ENCODE measurements at places on chromosomes 4 and X. TPM values are rescaled to one million over a fixed set of nuclear protein-coding genes. Genes with fewer than 3 reads are reported as not detected.

DNA sequence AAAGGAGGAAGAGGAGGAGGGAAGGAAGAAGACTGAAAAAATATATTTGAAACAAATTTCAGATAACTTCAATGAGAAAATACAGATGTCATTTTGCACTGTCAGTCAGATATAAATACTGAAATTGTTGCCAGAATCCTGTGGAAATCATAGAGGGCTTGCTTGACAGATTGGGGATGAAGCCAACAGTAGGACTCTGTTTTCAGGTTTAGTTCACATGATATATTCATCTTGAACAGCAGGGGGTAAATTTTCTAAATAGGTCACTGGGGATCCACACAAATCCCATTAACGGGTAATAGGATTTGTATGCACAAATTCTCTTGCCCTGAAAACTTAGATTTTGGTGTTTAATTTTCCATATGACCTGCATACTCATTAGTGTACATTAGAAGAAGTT lies 103.3 kb upstream of the PCDH18 start:
- no peak for DNase-seq

DNA sequence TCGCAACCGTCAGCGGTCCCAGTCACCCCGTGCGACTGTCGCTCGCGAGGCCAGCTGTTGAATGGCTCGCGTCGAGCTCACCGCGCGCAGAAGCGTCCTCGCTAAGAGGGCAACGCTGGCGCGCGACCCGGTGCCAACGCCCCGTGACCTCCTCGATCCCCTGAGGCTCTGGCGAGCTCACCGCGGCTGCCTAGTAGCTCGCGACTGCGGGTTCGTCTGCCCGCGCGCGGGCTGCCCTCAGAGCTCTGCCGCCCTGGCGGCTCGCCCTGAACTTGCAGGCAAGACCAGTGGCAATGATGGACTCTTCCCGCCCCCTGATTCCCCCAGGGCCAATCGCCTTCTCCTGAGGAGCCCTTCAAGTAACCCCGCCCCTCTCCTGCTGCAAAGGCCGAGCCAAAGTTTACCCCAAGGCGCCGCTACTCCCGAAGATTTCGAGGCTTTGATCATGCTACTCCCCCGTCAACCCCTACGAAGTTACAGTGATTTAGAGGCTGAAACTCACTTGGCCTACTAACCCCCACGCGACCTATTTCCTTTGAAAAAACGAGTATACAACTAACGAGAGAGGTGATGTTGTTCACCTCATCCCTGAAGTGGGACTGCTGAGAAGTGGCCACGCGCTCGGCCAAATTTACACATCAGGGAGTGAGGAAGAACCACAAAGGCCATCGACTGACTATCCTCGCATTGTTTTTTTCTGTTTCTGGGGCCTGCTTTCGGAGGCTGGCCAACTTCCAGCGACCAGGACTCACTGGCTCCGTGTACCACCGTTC lies 37.5 kb downstream of the PGRMC1 start:
- no peak for DNase-seq

PF4V1 gene
- not detected for total RNA-seq

GRCh38 chr4:3212391-3213105 lies 36.4 kb upstream of the MSANTD1 start:
- no peak for DNase-seq

- no peak for DNase-seq
Observed at GRCh38 chr4:165780735-165781134, 92.3 kb upstream of the TLL1 start.

ABCG2 gene
- 12.0 TPM for total RNA-seq

DNA sequence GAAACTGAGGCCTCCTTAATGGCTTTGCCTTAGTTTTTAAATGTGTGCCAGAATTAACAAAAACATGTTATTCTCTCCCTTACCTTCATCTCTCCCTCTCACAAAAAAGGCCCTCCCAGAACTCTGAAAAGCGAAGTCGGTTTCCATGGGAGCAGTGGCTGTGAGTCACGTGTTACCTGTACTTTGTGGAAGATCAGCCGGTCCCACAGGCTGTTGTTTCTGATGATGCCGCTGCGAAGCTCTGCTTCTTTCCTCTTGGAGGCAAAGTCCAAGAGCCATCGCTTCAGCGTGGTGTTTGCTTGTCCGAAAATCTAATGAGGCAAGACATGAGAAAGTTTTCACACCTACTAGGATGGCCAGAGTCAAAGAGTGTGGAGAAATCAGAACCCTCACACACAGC lies 32.5 kb upstream of the CENPU start:
- no peak for DNase-seq

DNA sequence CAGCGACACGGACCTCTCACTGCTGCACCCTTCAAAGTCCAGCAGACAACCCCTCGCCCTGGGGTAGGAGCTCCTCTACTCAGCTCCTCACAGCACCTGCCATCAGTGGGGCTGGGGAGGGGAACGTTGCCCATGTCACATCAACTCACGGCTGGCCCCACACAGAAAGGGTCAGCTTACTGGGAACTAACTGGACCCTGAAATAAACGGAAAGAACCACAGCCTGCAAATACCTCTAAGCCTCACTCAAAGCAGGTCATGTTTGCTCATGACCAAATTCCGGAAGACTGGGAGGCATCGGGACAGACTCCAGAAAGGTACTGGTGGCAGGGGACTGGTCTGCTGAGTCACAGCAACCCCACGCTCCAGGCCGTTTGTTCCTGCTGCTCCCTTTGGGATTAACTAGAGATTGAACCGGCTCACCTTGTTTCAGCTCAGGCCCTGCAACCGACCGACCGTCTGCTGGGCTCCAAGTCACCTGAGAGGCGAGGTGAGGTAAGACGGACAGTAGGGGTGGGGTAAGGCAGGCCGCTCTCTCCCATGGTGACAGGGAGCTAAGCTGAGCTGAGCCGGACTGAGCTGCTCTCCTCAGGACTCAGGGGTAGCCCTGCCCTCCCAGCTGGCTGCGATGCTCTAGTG lies 5.6 kb downstream of the G6PD start:
- no peak for DNase-seq

DNA sequence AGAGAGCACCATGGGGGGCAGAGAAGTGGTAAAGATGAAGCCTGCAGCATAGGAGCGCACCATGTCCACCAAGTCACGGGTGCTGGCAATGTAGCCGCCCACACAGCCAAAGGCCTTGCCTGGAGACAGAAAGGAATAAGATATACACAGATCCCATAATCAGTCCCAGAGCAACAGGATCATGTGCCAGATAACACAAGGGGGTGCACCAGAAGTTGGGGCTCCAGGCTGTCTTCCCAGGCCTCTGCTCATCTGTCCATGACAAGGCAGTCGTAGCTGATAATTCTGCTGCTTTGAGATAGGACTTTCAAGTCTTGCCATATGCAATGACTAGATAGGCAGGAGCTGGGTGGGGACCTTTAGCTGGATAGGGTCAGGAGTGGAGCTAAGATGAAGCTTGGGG lies 14.7 kb downstream of the APEX2 start:
- no peak for DNase-seq

DNA sequence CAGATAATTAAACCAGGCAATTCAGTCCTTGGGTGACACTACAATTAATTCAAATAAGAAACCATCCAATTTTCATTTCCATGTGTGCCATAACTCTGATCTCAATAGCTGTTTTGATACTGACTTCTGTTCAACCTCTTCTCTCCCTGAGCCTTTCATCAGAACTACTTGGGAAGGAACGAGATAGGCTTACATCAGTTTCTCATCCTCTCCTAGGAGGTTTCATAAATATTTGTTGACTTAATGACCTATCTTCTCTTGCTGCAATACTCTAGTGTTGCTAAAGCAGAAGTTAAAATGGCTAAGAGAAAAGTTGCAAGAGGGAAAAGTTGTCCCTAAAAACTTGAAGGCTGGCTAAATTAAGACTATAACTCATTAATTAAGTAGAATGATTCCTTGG lies 41.8 kb downstream of the PRKG2 start:
- DNase-seq = no peak

DNA sequence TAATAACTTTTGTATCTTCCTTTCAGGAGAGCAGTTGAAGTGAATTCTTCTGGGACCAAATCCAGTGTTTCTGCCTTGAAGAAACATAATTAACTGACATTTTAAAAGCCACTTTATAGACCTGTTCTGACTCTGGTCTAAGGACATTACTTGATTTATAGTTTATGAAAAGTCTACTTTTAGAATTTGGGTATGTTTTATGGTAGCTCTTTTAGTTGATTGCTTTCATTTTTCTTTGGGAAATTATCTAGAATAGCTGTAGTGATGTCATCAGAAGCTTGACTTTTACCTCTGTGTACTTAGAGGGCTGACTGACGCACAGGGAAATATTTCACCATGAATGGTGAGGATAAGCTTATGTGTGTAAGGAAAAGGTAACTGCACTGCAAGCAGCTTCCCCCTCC lies 131.8 kb upstream of the LIMCH1 start:
- DNase-seq = no peak

- DNase-seq = no peak
Observed at GRCh38 chr4:98026362-98026761, 116.9 kb downstream of the STPG2 start.

GRCh38 chr4:165813606-165814005 lies 59.4 kb upstream of the TLL1 start:
- no peak for DNase-seq

DNA sequence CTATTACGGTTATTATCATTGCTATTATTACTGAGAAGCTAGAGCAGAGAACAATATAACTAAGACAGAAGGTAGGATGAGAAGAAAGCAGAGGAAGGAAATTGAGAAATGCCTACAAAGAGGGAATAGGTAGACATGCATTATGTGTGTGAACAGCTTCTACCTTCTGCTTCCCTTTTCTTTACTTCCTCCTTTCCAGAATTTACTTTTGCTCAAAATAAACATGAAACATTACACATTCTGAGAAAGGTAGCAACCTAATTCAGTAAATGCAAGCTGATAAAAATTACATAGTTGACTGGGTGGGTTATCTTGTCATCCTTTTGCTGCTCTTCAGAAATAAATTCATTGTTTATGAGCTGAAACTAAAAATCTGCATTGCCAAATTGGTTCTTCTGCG lies 54.6 kb downstream of the AMOT start:
- no peak for DNase-seq

- no peak for DNase-seq
Observed at GRCh38 chrX:124769166-124769565, 422.8 kb downstream of the SH2D1A start.

DNA sequence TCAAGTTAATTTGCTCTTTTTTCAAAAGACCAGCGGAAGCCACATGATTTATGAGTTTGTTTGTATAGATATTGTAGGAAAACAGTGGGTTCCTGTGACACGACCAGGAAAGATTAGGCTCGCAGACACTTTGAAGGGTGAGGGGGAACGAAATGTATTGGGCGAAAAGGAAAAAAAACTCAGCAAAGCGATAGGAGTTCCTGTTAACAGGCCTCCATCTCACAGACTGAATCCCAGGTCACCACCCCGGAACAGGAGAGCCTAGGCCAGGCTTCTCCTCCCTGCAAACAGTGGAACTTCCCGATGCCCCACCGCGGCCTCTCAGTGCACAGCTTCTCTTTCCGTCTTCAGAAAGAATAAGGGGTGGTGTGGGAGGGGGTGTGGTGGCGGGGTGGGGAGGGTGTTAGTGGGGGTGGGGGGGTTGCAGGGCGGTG lies 181.8 kb upstream of the GPRIN3 start:
- no peak for DNase-seq

MGAT4D gene
- not detected for total RNA-seq

- no peak for DNase-seq
Observed at GRCh38 chr4:159281771-159282170, 178.9 kb downstream of the RAPGEF2 start.

DNA sequence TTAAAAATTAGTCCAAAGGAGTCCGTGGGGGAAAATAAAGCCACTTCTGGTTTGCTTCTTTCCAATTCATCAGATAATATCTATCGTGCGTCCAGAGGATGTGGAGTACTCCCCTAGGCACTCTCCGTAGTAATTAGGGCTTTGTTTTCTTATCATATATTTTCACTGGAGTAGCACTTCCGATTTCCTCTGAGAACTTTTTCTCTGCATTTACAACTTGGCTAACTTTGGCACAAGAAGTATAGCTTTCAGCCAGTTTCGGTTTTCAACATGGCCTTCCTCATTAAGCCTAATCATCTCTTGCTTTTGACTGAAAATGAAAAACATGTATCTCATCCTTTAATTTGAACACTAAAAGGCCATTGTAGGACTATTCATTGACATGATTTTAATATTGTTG lies 80.5 kb downstream of the CASP3 start:
- DNase-seq = no peak

XAGE2 gene
- total RNA-seq = 1.1 TPM

ARX gene
- not detected for total RNA-seq

DNA sequence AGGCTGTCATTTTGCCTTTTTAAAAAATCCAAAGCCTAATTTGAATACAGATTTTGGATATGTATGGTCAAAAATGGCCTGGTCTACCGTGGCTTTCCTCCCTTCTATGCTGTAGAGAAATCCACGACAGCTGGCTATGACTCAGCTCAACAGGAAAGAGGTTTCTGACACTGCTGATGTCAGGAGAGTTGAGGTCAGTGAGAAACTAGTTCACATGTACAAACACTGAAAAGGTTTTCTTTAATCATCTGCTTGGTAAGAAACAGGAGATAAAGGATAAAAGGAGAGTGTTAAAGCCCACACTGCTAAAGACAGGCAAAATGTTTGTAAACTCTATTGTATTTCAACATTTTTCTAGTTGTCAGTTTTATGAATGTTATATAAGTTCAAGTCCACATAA lies 113.9 kb downstream of the NYX start:
- DNase-seq = peak; percentile 6

GRCh38 chr4:2245057-2245786 lies 3.3 kb upstream of the HAUS3 start:
- no peak for DNase-seq

DNA sequence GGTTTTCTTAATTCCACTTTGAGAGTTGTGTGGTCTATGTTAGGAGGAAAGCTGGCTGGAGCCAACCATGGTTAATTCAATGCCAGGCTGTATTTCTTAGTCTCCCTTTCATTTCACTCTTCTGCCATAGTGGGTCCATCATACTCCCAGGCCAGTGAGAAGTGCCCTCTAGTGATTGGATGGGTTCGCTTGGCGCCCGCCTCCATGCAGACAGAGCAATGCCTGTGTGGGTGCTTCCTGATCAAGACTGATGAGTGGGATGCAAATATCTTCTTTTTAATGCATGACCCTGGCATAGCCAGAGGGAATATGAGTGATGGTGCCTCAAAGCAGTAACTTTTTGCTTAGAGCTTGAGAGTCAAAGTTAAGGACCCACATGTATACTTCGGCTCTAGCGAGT lies 6.4 kb downstream of the BMX start:
- no peak for DNase-seq

THAP6 gene
- 37.1 TPM for total RNA-seq

CXorf65 gene
- total RNA-seq = not detected

LIMCH1 gene
- total RNA-seq = 106 TPM

DNA sequence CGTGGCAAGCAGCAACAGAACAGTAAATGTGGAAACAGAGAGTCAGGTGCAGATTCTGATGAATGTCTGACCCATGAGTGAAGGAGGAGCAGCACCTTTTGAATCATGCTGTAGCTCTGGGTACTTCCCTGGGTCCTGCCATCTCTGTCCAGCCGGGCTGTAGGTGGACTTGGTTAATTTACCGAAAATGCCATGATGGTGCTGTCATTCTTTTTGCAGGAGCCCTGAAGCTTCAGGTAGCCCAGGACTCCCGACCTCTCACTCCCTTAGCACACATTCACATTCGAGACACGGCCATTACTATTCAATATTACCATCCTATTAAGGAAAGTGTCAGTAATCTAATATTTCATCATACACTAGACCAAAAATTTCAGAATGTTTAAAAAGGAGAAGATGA lies 320.9 kb downstream of the STK32B start:
- DNase-seq = no peak
